NCI-H226 (cell line): ENCODE measurements at places on chromosomes 2 and 18.

DNA sequence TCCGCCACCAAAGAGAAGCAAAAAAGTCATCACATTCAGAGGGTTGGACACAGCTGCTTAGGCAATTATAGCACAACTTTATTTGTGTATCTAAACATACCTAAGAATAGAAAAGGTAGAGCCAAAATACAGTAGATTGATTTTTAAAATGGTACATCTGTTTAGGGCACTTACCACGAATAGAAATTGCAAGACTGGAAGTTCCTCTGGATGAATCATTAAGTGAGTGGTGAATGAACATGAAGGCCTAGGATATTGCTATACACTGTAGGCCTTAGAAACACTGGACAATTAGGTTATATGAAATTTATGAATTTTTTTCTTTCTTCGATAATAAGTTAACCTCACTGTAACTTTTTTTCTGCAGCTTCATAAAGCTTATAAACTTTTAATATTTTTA, 687.0 kb downstream of the BCL11A start:
- DNase-seq: no peak

GRCh38 chr2:79721966-79722365, 209.1 kb downstream of the CTNNA2 start:
- DNase-seq: no peak

DNA sequence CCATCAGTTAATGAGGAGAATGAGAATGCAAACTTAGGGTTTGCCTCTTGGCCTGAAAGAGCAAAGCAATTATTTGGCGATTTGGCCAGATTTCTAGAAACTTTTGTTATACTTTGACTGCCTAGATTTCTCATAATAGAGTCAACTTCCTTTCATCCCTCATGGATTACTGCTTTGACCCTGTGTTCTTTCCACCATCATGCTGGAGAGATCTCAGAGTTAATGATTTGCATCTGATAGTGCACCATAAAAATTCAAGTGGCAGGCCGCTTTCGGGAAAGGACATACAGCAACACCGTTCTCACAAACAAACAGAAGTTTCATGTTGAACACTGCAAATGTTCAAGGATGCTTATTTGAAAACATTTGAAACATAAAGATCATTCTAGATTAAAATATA, 143.7 kb upstream of the ZFP36L2 start:
- no peak for DNase-seq

- DNase-seq: peak; percentile 92
Observed at GRCh38 chr2:19648583-19648982, 253.2 kb downstream of the TTC32 start.

GRCh38 chr2:78568782-78569373, 456.6 kb upstream of the REG3G start:
- DNase-seq: no peak

DNA sequence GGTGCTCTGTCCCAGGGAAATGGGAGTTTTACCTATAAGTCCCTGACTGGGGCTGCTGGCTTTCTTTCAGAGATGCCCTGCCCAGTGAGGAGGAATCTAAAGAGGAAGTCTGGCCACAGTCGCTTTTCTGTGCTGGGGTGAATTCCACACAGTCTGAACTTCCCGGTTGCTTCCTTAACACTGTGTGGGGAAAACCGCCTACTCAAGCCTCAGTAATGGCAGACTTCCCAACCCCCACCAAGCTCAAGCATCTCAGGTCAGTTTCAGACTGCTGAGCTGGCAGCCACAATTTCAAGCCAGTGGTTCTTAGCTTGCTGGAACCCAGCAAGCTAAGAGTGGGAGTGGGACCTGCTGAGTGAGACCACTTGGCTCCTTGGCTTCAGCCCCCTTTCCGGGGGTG, 54.9 kb downstream of the NUP35 start:
- DNase-seq: no peak

DNA sequence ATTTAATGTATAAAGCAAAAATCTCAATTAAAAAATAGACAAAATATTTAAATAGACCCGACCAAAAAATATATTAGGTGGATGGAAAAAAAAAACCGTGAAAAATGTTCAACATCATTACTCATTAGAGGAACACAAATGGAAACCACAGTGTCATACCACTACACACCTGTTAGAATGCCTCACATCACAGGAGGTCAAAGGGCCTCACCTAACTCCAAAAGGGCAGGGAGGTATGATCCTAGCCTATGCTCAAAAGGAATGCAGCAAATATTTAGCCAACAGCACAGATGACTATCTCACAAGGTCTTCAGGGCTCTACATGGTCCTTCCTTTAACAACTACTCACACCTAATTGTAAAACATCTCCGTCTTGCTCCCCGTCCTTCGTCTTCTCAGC, 185.5 kb upstream of the SETBP1 start:
- DNase-seq: no peak
